ENCODE measurements at places on chromosomes 2 and 18.

DNA sequence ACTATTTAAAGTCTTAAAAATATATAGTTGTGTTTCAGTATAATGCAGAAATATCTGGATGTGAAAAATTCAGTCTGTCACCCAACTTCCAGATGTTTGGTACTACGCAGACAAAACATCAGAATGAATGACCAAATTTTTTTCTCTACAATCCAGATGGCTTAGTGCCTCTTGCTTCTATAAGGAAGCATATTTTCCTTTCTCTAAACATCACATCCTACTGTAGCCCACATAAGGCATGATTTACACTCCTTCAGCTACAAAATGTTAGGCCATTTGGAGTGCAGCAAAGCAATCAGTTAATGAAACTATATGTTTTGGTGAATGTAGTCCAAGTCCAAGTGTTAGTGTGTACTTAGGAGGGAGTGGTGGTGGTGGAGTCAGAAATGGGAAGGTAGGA lies 162.9 kb upstream of the SIX2 start:
- no peak for DNase-seq

DNA sequence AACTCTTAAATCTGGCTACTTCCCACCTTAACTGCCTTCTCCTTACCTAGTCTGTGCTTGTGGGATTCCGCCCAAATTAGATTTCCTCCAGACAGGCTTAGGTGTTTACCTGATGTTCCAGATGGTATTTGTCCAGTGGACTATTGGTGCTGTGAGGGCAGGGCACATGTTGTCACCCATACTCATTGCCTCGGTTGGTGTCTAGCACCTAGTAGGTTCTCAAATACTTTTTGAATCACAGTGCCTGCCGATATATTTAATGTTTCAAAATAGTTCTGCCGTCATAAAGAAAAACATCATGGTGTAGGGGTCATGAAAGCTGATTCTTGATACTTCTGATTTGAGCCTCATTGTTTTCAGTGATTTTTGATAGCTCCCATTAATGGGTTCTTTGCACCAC lies 1.1 kb downstream of the SEPTIN2 start:
- DNase-seq = no peak

- DNase-seq = no peak
Observed at GRCh38 chr2:48693066-48693465, 62.5 kb downstream of the LHCGR start.

- DNase-seq = no peak
Observed at GRCh38 chr18:73232933-73233332, 365.1 kb upstream of the NETO1 start.

DNA sequence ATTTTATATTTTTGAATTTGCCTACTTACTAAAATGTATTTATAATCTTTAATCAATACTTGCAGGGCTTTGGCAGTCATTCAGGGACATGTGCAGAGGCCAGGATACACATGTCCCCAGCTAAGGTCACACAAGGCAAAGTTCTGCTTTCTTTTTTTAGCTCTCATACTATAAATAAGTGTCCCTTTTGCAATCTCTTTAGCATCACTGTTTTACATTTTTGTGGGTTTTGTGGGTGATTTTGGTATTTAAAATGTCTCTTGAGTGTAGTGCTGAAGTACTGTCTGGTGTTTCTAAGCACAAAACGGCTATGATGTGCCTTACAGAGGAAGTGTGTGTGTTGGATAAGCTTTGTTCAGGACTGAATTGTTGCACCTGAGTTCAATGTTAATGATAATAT lies 309.0 kb upstream of the GULP1 start:
- DNase-seq = no peak

Data from activated T-cell treated with anti-CD3 and anti-CD28 coated beads for 4 hours (primary cell).